ENCODE measurements at places on chromosomes 7 and 10.

DNA sequence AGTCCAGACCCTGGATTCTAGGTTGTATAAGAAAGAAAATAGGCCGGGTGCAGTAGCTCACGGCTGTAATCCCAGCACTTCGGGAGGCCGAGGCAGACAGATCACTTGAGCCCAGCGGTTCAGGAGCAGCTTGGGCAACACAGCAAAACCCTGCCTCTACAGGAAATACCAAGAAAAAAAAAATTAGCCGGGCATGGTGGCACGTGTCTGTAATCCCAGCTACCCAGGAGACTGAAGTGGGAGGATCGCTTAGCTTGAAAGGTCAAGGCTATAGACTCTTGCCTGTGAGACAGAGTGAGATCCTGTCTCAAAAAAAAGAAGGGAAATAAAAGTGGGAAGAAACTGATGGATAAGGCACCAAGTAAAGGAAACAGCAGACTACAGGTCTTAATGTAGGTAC is 287.9 kb upstream of the KLF14 start:
- no peak for DNase-seq

DNA sequence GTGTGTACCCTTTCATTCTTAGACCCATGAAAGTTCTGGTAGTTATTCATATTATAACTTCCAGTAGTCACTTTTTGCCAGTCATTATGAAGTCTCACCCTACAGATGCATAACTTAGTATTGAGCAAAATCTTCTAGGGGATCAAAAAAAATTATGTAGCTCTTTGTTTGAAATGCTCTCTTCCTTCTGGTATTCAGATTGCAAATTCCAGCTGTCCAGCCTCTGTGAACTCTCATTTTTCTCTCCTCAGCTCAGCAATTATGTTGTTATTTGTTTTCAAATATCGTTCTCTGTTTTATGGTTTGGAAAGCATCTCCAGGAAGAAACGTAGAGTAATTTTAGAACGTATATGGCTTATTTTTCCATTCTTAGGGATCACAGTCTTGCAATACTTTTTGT is 442.5 kb downstream of the SEMA3D start:
- no peak for DNase-seq

- DNase-seq: no peak
Measured at GRCh38 chr10:73585327-73585726, 5.8 kb downstream of the USP54 start.

DNA sequence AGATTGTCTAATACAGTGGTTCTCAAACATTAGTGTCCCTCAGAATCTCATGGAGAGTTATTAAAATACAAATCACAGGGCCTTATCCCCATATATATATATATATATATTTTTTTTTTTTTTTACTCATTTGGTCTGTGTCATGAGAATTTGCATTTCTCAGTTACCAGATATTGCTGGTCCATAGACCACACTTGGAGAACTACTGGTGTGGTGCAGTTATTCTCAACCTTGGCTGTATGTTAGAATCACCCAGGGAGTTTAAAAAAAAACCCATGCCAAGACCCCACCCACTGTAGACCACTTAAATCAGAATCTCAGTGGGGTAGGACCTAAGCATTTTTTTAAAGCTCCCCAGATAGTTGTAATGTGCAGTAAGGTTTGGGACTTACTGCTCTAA is 179.9 kb downstream of the AUTS2 start:
- no peak for DNase-seq

DNA sequence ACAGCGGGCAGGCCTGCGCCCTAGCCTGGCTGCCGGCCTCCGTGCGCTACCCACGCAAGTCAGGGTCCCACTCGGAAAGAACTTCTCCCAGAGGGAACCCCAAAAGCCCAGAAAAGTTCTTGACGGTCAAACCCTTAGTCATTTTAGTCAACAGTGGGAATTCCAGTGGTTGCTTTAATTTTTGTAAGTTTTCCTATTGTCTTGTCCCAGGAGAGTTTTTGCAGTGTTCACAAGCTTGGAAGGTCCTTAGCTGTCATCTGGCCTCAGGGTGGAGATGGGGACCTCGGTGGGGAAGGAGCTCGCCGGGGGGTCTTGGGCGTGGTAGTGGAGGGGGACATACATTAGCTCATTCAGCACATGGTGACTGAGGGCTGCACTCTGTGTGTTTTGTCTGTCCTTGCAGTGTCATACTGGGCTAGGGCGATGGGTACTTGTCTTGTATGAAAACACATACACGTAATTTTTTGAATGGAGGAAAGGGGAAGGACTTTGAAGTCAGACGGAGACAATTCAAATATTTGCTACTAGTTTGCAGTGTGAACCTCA is 736 bp downstream of the MINDY4 start:
- DNase-seq: no peak

DNA sequence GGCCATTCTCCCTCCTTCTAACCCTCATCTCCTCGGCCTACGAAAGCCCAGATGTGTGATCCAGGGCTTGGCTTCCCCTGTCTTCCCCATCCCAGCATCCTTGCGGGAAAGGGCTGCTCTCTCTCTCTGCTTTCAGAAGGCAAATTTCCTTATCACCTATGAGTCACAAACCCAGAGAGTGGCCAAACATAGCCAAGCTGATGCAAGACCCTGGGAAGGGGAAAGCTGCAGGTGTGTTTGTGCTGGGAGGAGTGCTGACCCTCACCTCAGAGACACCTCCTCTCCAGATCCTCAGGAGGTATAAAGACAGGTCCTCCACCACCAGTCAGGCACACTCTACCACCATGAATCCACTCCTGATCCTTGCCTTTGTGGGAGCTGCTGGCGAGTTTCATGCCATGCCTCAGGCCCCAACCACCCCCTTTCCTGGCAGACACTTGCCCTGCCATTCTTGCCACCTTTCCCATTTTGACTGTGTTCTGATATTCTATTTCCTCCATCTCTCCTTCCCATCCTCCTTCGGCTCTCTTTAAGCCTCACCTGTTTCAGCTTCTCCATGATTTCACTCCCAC is 10.6 kb upstream of the PRSS2 start:
- DNase-seq: no peak
